Right lobe of liver (tissue), 6 donors: ENCODE measurements at places on chromosomes 7 and 10. TPM values are rescaled to one million over a fixed set of nuclear protein-coding genes. Genes with fewer than 3 reads are reported as not detected.

TUBB8 gene
- not detected for total RNA-seq

DNA sequence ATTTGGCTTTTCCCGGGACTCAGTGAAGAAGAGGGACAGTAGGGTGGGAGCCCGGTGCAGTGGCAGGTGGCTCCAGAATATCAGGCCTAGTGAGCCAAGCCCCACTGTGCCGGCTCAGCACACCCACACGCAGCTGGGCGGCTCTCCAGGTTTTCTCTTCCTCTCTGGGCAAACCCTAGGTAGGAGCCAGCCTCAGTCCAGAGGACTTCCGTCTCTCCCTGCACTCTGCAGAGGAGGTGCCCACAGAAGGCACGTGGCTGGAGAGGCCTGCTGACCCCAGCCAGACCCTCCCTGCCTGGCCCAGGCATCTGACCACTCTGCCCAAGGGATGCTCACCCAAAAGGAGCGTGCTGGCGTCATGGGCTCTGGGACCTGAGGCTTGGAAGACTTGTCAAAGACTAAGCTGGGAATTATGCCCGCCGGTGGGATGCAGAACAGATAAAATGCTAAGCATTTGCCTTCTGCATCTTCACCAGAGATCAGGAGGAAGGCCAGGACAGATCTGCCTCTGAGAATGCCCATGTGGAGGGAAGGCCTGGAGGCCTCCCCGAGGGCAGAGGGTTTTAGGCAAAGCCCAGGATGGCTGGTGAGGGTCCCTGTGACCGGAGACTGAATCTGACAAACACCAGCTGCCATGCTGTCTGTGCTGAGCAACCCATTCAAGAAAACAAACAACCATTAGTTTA, 40.2 kb downstream of the TCERG1L start:
- H3K27ac ChIP-seq: no peak overlapping the region
- no peaks in the 10 kb centered on the region for H3K27me3 ChIP-seq
- H3K36me3 ChIP-seq: no peaks in the 10 kb centered on the region
- DNase-seq: no peak
- no peaks in the 10 kb centered on the region for H3K4me1 ChIP-seq

GRCh38 chr10:123241391-123242141, 87.4 kb downstream of the BUB3 start:
- no peak overlapping the region for H3K4me3 ChIP-seq
- peaks cover 7% of the 10 kb centered on the region for H3K4me1 ChIP-seq
- H3K27me3 ChIP-seq: no peaks in the 10 kb centered on the region
- no peak overlapping the region for H3K27ac ChIP-seq
- no peaks in the 10 kb centered on the region for H3K36me3 ChIP-seq
- DNase-seq: no peak

DNA sequence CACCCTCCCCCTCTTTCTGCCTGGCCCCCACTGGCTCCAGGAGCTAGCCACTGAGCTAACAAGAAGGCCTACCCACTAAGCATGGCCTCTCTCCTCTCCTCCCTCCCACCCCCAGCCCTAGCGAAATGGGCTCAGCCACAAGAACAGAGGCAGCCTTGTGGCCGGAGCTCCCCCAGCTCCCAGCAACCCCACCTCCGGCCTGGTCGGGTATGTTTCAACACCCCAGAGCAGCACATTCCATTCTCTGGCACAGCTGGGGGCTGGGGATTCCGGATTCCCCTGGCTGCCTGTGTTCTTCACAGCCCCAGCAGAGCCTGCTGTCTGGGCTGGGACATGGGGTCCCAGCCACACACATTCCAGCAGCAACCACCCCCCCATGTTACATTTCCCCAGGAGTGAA, 9.0 kb downstream of the SFRP5 start:
- H3K4me3 ChIP-seq: no peak overlapping the region
- no peak for DNase-seq
- no peak overlapping the region for H3K27ac ChIP-seq
- H3K36me3 ChIP-seq: peaks cover 8% of the 10 kb centered on the region

- no peak for DNase-seq
- H3K4me1 ChIP-seq: no peaks in the 10 kb centered on the region
- H3K36me3 ChIP-seq: peaks cover 5% of the 10 kb centered on the region
- H3K27me3 ChIP-seq: no peaks in the 10 kb centered on the region
Observed at GRCh38 chr7:93147363-93147762, 822 bp downstream of the SAMD9L start.

DNA sequence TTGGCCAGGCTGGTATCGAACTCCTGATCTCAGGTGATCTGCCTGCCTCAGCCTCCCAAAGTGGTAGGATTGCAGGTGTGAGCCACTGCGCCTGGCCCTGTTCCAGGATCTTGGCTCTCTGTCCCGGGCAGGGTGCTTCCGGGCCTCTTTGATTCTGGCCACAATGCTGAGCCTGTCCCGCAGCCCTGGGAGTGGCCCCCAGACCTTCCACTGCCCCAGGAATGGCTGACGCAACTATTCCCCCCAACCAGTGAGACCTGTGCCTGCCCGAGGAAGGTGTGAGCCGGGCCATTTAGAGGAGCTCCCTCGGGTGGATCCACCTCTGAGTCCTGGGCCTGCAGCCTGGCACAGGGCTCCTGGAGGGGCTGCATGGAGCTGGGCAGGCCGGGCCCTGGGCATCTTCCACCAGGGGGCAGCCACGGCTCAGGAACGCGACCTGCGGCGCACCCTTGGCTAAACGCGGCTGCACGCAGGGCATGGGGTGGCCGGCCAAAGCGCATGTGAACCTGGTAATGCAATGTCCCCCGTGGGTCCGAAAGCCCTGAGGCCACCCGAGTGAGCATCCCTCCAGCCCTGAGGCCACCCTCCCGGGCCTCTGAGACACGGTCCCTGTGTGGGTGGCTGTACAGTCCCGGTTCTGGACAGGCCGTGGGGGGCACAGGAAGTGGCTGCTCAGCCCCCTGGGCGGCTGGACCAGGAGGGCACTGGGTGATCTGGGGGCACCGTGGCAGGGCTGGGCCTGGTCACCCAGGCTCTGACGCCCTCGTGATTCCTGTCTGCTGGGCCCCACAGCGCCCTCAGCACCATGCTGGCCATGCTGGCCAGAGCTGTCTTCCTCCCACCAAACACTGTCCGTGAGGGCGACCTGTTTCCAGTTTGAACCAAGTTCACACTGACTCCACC, 24.8 kb downstream of the GRIFIN start:
- H3K27me3 ChIP-seq: no peaks in the 10 kb centered on the region
- H3K27ac ChIP-seq: no peak overlapping the region
- H3K4me1 ChIP-seq: peaks cover 10% of the 10 kb centered on the region
- DNase-seq: peak; percentile 86

OGDHL gene
- 60.4 TPM for total RNA-seq
